ENCODE measurements at places on chromosomes 5 and 9. TPM values are rescaled to one million over a fixed set of nuclear protein-coding genes. Genes with fewer than 3 reads are reported as not detected.

GRCh38 chr9:80649001-80649420, 1040.3 kb downstream of the TLE1 start:
- no peak for DNase-seq

DNA sequence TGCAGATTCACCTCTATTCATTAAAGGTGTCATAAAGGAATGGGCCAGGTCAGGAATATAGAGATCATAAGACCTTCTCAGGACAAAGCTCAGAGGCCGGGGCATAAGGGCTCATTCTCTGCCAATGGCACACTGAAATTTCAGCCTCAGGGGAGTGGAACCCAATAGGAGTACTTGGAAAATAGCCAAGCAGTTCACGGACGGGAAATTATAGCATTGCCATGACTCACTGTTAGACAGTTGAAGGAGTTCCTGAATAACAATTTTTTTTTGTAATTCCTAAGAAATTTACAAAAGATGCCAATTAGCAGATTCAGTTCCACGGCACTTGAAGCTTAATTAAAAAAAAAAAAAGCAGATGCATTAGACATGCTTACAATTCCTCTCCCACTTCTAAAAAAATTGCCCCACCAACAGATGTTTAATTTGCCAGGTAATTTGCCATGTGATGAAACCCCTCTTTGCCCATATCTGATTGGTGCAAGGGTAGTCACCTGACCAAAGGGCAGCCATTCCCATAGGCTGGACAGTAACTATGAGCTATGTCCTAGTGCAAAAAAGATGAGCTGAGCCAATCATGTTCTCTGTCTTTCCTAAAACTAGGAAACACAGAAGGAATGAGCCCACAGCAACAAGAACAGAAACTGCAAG, 58.6 kb downstream of the PTCD2 start:
- DNase-seq, result no peak

Gene HAVCR1
- not detected for total RNA-seq

DNA sequence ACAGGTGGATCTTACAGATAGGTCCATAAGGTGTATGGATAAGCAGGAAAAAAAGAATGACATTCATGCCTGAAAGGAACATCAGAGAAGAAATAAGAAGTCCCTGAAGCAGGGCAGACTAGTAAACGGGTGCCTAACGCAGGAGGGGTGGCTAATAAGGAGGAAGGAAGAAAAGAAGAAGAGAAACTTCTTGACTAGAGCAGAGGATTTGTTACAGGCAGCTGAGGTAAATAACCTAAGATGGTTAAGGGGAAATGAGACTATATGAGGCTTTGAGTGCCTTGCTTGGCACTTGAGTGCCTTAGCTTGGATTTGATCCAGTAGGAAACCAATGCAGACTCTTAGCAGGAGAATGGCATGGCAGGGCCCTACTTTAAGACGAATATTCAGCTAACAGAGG, 313.5 kb upstream of the PDE4D start:
- no peak for DNase-seq

- no peak for DNase-seq
Observed at GRCh38 chr5:111738118-111738517, 18.9 kb downstream of the NREP start.

DNA sequence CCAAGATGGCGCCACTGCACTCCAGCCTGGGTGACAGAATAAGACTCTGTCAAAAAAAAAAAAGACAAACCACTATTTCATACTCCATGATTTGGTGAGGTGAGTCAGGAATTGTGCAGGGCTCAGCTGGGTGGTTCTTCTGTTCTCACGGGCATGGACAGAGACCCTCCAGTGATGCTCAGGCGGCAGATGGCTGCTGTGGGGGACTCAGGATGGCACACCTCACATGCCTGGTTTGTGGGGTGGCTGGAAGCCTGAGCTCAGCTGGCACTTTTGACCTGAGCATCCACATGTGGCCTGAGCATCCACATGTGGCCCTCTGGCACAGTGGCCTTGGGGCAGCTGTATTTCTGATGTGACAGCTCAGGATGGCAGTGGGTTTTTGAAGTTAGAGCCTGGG, 217.2 kb downstream of the IRX2 start:
- no peak for DNase-seq

GRCh38 chr9:6055216-6055615, 39.8 kb upstream of the RANBP6 start:
- no peak for DNase-seq

- no peak for DNase-seq
Observed at GRCh38 chr9:96117398-96118080, 184.4 kb downstream of the HSD17B3 start.

Gene TEX48
- not detected for total RNA-seq

Gene LMX1B
- total RNA-seq, result 0.25 TPM
